ENCODE measurements at places on chromosomes 1 and 21.
A peak's percentile ranks its signal among the peaks of the same experiment; 100 is the strongest.

DNA sequence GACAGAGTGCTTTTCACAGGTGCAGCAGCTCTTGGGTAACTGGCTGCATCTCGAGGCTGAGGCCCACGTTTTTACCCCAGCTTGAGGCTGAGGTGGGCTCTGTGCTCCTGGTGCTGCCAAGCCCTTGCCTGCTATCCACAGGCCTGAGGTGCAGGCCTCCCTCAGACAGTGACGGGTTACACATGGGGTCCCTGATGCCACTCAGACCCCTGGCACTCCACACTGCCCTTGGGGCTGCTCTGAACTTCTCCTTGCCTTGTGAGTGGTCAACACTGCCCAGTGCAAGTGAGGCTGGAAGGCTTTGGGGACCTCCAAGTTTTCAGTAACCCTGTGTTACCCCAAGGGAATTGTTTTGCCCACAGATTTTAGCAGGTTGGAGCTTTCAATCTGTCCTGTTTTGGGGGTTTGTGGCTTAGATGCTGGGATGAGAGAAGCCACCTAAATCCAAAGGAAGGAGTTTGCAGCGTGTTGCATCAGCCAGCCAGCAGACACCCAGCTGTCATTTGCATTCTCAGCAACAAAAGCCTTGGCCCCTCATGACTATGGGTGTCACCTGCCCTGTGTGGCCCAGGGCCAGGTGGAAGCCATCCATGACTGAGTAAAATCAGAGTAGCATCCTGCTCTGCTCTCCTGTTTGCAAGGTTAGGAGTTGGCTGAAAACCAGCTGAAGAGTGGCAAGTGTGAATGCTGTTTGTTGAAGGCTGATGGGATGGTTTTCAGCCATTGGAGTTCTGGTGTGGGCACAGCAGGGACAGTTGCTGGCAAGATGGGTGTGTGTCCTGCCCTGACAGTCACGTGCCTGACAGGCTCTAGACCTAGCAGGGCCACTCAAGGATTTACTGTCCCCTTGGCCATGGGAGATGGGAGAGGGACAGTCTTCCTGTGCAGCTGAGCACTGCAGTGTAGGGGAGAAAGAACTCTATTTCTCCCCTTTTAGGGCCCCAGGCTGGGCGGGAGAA lies 3.2 kb downstream of the RNF187 start:
- DNase-seq = no peak

DNA sequence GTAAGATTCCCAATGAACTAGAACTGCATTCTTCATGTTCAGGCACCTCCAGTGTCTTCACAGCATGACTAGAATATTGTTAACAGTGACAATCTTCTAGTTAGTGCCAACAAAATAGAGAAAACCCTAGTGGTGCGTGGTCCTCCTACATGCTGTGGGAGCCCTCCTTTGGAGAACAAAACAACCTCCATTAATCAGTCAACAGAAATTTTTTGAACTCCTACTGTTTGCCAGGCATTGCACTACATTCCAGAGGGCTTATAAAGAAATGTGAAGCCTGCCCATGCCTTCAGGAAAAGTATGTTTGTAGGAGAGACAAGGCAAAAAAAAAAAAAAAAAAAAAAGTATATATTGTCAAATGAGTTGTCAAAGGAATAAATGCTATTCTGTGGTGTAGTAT lies 252.7 kb downstream of the LRRC40 start:
- DNase-seq = no peak

- DNase-seq = no peak
Observed at GRCh38 chr1:242813490-242814091, 289.1 kb upstream of the PLD5 start.

DNA sequence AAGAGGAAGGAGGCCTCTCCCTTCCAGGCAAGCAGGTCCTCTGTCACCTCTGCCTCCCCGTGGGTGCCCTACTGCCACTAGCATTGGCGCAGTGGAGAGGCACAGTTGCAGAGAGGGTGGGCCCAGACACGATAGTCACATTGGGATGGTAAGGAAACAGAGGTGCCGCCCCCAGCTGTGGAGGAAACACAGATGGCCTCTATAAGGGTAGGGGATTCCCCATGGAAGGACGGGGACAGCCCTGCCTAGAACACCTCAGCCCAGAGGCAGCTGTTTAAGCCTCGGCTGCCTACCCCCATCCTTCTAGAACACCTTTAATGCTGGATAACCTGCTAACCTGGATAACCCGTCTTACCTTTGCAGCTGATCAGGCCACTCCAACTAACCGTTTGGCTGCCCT lies 65.7 kb upstream of the CNTN2 start:
- no peak for DNase-seq

GRCh38 chr1:188249811-188250210 lies 1421.1 kb downstream of the PLA2G4A start:
- no peak for DNase-seq

- DNase-seq = no peak
Observed at GRCh38 chr1:184388319-184388889, 1.6 kb downstream of the C1orf21 start.

- no peak for DNase-seq
Observed at GRCh38 chr1:32454726-32455125, 10.1 kb upstream of the ZBTB8B start.

- DNase-seq = no peak
Observed at GRCh38 chr1:241343956-241344355, 13.0 kb downstream of the RGS7 start.

DNA sequence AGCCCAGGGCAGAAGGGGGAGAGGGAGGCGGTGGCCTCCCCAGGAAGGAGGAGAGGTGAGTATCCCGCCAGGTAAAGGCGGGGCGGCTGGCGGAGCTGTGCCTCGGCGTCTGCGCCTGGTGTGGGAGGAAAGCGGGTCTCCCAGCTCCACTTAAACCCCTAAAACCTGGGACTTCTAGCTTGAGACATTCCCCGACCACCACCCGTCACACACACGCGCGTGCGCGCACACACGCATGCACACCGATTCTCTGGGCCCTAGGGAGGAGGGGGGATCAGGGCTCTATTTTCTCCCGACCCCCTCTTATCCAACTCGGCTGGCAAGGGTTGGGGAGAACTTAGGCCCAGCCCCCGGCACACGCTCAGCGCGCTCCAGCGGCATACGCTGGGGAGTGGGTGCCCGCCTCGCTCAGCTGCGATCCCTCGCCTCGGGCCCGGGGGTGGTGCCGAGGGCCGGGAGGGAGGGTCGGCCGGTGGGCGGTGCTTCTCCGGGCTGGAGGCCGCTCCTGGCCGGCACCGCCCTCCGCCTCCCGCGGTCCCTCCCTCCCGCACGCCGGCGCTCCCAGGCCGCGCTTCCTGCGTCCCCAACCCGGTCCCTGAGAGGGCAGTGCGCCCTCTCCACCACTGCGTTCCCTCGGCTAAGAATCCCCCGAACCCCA lies at the start of gene TMEM51:
TMEM51 (plus strand) TSS at position 564 of the 658 bp plus-strand sequence. CDS start 61,341 bp downstream, outside the sequence.
- DNase-seq = peak; percentile 44

- DNase-seq = no peak
Observed at GRCh38 chr1:16162163-16162822, 6.4 kb upstream of the EPHA2 start.

GRCh38 chr1:27597516-27598294 lies 6.2 kb downstream of the AHDC1 start:
- DNase-seq = no peak

DNA sequence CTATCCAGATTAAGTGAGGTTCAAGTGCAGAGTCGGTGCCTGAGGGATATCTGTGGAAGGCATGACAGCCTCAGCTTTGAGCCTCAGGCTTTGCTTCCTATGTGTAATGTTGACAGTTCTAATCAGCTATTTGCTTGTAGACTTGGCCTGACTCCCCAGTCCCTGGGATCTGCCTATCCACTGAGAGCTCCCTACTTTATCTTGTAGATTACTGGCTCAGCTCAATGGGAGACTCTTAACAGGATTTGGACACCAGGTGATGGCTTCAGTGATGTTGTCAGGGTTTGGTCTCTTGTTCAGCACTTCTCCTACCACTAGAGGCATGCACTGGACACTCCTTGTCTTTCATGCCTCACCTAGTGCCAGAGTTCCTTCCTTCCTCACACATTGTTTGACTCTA lies 126.6 kb upstream of the BEND5 start:
- DNase-seq = no peak

DNA sequence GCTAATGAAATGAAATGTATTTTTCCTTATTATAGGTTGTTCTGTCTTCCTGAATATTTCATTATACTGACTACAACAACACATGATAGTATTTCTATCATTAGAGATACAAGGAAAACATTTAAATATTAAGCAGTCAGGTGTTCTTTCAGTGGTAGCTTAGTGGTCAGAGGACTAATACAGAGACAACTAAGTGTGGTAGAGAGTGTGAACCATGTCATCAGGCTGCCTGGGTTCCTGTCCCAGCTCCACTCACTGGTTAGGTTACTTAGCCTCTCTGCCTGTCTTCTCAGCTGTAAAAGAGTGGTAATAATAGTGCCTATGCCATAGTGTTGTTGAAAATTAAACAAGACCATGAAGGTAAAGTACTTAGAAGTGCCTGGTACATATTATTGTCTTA lies 3.9 kb downstream of the UAP1 start:
- no peak for DNase-seq

DNA sequence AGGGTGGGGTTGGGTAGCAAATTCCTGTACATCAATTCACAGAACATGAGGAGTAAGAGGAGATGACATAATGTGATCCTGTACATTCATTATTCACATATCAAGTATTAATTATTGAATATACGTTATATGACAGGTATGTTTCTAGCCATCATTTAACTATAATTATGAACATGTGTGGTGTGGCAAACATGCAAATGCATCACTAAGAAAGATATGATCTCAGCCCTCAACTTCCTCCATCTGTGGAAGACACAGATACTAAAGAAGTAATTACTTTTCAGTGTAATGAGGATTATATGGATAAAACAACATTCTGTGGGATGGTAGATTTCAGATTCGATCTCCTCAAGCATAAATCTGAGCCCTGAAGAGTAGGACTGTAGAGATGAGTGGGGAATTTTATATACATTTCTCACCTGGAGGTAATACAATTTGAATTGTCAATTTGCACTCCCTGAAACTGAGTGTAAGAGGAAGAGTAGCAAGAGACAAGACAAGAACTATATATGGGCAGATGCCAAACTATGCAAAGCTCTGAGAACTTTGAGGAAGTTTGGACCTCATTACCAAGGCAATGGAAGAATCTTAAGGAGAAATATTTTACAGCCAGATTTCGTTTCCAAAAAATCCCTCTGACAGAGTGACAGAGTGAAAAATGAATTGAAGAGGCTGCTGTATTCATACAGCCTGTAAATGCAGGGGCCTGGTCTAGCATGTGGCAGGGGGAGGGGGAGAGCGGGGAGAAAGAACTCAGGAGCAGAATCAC lies 275.5 kb downstream of the TPR start:
- no peak for DNase-seq

- no peak for DNase-seq
Observed at GRCh38 chr1:10850026-10850425, 53.6 kb upstream of the CASZ1 start.

DNA sequence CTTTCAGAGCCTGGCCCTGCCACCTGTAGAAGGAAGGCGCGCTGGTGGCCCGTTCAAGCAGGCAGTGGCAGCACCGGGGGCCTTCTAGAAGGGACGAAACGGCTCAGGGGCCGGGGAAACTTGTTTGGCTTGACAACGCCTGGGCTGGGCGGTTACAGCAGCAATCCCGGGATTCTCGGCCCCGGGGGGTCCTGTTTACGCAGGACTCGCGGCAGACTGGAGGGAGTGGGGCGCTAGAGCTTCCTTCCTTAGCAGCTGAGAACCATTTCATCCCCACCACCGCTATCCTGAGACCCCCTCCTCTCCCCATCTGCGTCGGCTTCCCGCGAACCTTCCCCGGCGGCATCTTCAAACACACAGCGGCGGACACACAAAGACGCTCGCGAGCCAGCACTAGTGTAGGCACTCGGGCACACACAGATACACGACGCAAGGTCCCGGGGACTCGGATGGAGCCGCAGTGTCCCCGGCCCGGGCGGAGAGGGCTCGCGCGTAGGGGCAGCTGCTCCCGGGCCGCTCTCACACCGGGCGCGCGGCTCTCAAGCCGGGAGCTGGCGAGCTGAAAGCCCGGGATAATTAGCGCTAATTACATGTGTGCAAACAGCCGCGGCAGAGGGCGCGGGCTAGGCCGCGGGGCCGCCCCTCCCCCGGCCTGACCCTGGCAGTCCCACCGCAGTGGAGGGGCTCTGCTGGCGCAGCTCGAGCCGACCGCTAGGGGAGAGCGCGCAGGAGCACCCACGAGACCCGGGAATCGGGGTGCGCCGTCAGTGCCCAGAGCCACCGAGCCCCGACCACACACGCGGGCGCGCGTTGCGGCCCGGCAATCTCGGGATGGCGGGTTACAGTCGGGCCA lies 271.4 kb downstream of the FOXD2 start:
- no peak for DNase-seq

DNA sequence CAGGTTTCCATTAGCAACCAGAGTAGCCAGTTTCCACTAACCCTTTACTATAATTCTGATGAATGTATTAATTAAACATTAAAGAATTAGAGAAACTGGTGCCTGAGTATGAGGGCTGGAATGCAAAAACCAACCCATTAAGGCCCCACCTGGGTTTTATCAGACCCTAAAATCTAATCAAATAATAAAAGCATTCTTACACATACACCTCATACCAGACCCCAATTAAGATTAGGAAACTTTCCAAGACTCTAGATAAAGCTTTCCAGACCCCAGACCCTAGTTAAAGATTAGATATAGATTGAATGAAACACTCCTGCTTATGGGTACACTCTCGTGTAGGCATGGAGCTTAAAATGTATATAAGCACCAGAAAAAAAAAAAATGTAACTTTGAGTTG lies 581.3 kb upstream of the BEND5 start:
- no peak for DNase-seq

- no peak for DNase-seq
Observed at GRCh38 chr21:40215941-40216340, 348.7 kb downstream of the PCP4 start.

DNA sequence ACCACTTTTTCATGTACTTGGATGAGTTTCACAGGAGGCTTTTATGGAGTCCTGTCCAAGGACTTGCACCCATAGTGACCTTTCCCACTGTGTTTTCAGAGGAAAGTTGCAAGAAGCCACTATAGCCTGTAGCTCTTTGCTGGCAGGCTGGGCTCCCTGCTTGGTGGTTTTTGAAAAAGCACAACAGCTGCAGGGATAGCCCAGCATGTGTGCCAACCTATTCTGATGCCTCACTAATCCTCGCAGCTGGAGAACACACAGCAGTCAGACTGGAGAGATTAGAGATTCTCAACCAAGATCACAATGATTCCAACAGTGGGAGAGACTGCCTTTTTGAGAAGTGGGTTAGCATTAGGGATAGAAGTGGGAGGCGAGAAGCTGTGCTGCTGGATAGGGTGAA lies 24.1 kb upstream of the ARHGEF11 start:
- no peak for DNase-seq

Data from NCI-H1048 (cell line).